Putamen (tissue), 1 donor: ENCODE measurements at places on chromosomes 12 and 14.

GRCh38 chr12:86712425-86712843 lies 456.2 kb upstream of the MGAT4C start:
- no peak for DNase-seq

DNA sequence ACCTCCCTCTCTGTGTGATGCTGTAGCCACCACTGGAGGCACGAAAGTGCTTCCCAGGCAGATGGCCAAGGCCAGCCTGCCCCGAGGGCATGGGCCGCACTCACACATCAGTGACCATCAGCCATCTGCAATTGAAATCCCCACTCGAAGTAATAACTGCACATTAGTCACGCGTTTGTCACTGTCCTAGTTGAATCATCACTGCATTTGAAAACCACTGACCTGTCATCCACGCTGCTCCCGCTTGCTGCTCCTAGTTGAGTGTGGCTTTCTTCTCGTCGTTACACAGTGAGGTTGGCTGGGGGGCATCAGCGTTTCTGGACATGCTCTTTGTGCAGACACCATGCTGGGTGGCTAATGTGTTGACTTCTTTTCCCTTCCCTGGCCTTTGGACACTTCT lies 176.1 kb downstream of the ADGRD1 start:
- DNase-seq, result no peak

DNA sequence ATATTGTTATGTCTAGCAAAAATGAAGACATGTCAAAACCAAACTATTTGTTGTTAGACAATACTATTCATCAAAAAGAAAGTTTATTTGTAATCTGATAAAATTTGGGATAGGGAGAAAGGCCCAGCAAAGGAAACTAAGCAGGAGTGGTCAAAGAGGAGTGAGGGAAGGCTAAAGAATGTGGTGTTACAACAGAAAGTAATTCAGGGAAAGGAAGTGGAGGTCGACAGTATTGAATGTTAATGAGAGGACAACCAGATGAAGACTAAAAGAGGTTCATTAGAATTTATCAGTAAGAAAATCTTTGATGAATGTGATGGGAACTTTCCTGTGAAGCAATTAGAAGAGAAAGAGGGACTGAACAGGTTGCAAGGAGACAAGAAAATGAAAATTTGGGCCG lies 33.9 kb downstream of the PLCZ1 start:
- DNase-seq, result no peak

DNA sequence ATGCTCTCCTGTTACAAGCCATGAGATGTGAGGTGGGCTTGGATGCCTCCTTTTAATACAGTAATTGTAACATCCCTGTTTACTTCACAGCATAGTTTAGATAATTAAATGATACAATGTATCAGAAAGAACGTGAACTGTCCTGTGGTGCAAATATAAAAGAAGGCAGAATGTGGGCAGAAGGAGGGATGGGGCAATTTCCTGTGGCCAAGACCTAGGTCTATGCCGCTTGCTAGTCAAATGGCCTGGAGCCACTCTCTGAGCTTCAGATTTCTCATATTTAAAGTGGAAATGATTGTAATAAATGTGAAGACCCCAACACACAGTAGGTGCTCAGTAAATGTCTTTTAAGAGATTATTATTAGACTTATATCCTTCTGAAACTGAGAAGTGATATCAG lies 24.0 kb upstream of the EVL start:
- no peak for DNase-seq

GRCh38 chr12:75854681-75855309 lies 176.8 kb downstream of the PHLDA1 start:
- no peak for DNase-seq

GRCh38 chr12:57498132-57498502 lies 10.2 kb downstream of the MARS1 start:
- DNase-seq, result no peak

- DNase-seq, result no peak
Observed at GRCh38 chr12:113061061-113061694, 4.6 kb downstream of the DTX1 start.

GRCh38 chr12:124851342-124851741 lies 12.3 kb downstream of the SCARB1 start:
- no peak for DNase-seq

- no peak for DNase-seq
Observed at GRCh38 chr12:5206401-5207175, 162.9 kb downstream of the KCNA5 start.

- DNase-seq, result no peak
Observed at GRCh38 chr14:68349900-68350629, 442.8 kb downstream of the ZFP36L1 start.

DNA sequence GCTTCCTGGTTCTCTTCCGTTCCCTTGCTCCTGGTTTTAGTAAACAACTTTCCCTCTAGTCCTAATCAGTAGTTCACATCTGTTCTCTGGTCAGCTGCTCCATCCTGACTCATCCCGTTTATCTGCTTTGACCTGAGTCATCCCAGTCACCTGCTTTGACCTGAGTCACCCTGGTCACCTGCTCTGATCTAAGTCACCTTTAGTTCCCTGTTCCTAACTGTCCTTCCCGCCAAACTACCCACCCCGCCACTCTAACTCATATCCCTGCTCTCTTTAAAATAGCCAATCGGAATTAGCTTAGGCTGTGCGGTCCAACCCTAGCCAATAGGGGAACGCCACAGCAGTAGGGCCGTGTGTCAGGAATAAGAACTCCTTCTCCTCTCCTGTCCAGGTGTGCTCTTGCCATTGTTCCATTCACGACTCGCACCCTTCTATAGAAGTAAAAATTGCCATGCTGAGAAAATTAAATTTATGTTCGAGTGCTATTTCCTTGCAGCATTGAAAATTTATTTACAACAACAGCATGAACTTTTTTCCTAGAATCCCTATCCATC lies 3.1 kb upstream of the ANKRD33 start:
- DNase-seq, result no peak

- no peak for DNase-seq
Observed at GRCh38 chr12:9810671-9811070, 16.6 kb upstream of the KLRF1 start.

DNA sequence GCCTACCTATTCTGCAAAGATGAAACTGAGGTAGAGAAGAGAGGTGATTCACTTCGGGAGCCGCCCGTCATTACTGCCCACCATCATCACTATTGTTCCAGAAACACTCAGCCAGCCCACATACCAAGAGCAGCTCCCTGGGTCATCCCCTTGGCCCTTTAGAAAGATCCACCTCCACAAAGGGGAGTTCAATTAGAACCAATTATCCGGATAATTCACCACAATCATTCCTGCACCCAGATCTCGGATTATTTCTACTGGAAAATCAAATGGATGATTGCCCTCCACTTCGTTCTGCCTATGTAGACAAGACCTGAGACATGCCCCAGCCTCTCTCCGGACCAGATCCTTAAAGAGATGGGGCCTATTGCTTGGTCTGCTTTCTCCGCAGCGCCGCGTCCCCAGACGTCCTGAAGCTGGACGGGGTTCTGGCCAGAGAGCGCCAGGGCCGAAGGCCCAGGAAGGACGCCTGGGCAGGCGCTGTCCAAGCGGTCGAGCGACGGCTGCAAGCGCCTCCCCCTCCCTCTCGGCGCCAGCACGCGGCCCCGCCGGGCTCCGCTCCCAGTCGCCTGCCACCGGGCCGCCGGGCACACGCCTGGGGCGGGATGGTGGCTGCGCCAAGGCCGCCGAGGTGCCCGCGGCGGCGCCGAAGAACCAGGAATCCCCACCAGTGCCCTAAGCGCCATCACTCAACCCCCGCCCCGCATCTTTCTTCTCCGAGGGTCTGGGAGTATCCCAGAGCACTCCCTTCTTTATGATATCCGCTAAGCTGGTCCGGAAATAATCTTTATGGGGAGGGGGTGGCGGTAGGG lies 1.3 kb upstream of the ASCL1 start:
- no peak for DNase-seq

DNA sequence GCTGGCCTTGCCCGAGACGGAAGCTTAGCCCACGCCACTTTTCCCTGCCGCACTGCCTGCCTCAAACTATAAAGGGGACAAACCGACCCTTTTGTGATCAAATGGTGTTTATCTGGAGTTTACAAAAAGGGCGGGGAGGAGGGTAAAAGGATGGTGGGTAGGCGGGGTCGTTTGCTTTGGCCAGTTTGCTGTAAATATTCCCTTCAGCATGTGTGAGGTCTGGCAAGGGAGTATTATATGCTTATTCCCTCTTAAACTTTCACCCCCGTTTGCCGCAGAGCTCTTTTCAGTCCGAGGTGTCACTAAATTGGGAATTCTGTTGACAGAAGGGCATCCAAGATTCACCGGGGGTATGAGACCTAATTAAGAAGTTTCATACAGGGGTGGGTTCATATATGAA lies 3.8 kb upstream of the TBX3 start:
- no peak for DNase-seq

GRCh38 chr14:96053600-96054381 lies 14.6 kb downstream of the C14orf132 start:
- peak; percentile 74 for DNase-seq

DNA sequence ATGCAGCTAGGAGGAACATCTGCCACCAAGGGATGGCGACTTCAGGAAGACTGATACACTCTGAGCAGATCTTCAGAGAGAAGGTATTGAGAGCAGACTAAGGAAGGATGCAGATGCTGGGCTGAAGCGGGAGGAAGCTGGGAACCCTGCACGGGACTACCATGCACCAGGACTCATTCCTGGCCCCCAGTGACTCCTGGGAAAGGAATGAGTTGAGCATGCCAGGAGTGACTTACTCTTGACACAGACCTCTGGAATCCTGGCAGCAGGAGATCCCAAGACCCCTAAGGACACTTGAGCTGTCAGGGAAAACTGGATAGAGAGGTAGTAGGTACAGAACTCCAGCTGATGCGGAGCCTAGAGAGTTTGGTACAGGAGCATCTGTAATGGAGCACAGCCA lies 336.1 kb downstream of the RPS29 start:
- no peak for DNase-seq

- no peak for DNase-seq
Observed at GRCh38 chr14:61437381-61437780, 116.0 kb downstream of the PRKCH start.

- DNase-seq, result no peak
Observed at GRCh38 chr12:13002301-13003097, 2.4 kb upstream of the HEBP1 start.

DNA sequence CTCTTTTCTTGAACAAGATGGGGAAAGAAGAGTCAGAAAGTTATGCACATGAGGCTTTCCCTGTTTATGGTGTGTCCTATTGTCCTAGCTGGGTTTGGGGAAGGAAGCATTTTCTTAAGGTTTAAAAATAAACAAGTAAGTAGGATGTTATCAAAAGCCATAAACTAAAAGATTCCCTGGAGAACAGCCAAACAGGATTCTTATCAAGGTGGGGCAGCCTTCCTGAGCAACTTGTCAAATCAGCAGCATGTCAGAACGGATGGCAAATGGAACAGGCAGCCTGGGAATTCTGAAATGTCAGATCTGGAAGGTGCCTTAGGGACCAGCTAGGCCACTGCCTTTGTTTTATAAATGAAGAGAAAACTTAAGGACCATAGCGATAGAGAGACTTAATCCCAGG lies 152.2 kb upstream of the RGS6 start:
- peak; percentile 9 for DNase-seq

DNA sequence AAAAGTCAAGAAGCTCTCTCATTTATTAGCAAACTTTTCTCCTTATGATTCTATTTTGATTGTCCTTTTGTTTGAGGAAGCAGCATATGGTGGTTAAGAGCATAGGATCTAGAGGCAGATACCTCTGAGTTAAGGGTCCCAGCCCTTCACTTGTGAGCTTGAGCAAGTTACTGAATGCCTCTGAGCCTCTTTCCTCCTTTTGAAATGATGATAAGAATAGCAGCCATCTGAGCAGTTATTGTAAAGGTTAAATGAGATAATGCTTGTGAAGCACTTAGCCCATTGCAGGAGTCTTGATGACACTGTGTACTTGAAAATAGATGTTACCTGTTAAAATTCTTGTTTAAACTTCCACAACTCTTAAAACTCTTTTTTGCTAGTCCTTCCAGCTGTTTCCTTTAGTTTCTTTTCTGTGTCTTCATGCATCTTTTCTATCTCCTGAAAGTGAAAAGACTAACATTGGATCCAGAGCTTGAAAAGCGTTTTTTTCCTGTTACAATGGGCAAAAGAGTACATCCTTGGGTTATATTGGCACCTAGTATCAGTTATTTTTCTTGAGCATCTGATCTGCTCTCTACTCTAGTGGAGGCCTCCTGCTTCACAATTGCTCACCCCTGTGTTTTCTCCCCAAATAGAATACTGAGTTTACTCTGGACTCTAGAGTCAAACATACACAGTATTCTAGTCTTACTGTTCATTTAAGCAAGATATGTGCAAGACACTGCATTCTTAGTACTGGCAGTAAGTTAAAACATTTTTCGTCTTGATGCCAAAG lies 3.1 kb downstream of the HIF1A start:
- no peak for DNase-seq

- no peak for DNase-seq
Observed at GRCh38 chr14:36394593-36394992, 74.2 kb upstream of the MBIP start.

DNA sequence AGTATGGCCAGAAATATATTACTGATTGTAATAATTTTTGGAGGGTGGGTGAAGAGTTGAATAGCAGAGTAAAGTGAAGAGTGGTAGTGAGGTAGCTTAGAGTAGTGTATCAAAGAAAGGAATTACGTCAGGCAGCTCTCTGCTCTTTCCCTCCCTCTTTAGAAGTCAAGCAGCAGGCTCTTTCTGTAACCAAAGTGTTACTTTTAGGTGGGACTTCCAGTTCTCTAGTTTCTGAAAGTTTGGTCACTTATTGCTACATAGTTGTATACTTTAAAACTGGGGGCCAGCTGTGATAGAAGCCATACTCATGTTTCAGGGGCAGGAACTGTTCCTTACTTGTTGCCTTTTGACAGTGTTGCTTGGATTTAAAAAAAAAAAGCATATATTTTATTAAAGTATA lies 30.6 kb downstream of the ATF7IP start:
- no peak for DNase-seq

- DNase-seq, result no peak
Observed at GRCh38 chr14:70881549-70882177, 25.6 kb upstream of the PCNX1 start.

DNA sequence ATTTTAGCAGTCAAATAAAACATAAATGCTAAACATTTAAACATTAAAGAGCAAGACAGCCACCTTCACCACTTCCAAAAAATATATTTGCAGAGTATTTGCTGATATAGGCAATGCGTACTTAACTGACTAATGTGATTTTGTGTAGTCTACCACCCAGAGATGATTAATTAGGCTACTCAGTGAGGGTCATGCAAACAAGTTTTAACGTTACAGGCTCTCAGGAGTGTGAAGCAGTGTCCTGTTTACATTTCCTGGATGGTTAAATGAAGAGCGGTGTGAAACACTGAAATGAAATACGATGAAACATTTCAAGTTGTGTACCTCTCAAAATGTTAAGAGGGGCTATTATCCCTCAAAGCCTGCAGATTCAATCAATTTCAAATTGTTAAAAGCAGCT lies 165.8 kb upstream of the LRIG3 start:
- no peak for DNase-seq

GRCh38 chr12:130988751-130989150 lies 35.0 kb downstream of the ADGRD1 start:
- no peak for DNase-seq
